ENCODE measurements at places on chromosomes 7 and 10. TPM values are rescaled to one million over a fixed set of nuclear protein-coding genes. Genes with fewer than 3 reads are reported as not detected.

DNA sequence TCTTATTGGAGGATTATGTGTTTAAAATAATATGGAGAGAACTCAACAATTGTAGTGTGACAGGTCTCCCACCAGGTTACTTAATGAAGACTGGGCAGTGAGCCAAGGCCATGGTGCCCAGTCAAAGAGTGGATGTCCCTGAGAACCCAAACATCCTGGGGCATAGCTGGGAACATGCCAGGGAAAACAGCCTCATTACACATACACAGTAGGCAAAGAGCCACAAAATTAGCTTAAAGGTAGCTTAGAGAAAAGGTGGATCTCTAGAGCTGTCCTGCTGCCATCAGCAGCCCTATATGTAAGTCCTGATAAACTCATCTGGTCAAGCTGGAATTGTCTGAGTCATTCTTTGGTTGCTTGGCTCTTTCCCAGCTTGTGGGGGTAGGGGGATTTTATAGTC lies 287.8 kb downstream of the PHF14 start:
- no peaks in the 10 kb centered on the region for H3K4me1 ChIP-seq
- H3K4me3 ChIP-seq = no peak overlapping the region
- no peak overlapping the region for H3K27ac ChIP-seq
- no peak for DNase-seq

DNA sequence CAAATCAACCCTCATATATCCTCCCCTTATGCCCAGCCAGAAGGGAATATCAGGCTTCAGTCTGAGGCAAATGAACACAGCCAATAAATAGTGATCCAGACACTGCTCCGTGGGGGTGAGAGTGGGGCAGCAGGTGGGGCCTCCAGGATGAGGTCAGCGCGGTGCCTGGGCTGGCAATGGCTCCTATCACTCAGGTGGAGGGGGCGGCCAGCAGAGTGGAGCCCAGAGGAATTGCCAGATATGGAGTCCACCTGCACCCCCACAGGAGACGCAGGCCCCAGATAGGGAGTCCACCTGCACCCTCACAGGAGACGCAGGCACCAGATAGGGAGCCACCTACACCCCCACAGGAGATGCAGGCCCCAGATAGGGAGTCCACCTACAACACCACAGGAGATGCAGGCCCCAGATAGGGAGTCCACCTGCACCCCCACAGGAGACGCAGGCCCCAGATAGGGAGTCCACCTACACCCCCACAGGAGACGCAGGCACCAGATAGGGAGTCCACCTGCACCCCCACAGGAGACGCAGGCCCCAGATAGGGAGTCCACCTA lies 78.0 kb upstream of the PPP2R2D start:
- no peaks in the 10 kb centered on the region for H3K36me3 ChIP-seq
- H3K4me1 ChIP-seq = no peaks in the 10 kb centered on the region
- no peaks in the 10 kb centered on the region for H3K27me3 ChIP-seq
- H3K4me3 ChIP-seq = no peak overlapping the region

DNA sequence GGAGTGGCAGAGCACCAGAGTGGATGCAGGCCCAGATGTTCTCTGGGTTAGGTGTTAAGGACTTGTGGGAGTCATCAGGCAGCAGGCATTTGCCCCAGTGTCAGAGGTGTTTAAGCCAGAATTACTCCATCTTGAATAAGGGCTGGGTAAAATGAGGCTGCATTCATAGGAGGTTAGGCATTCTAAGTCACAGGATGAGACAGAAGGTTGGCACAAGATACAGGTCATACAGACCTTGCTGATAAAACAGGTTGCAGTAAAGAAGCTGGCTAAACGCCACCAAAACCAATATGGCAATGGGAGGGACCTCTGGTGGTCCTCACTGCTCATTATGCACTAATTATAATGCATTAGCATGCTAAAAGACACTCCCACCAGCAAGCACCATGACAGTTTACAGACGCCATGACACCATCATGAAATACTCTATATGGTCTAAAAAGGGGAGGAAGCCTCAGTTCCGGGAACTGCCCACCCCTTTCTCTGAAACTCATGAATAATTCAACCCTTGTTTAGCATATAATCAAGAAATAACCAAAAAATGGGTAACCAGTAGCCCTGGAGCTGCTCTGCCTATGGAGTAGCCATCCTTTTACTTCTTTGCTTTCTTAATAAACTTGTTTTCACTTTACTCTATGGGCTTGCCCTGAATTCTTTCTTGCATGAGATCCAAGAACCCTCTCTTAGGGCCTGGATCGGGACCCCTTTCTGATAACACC lies 882 bp upstream of the LRRC61 start:
- H3K27ac ChIP-seq = peak overlapping the region; percentile 99
- H3K4me1 ChIP-seq = peaks cover 41% of the 10 kb centered on the region
- DNase-seq = no peak

DNA sequence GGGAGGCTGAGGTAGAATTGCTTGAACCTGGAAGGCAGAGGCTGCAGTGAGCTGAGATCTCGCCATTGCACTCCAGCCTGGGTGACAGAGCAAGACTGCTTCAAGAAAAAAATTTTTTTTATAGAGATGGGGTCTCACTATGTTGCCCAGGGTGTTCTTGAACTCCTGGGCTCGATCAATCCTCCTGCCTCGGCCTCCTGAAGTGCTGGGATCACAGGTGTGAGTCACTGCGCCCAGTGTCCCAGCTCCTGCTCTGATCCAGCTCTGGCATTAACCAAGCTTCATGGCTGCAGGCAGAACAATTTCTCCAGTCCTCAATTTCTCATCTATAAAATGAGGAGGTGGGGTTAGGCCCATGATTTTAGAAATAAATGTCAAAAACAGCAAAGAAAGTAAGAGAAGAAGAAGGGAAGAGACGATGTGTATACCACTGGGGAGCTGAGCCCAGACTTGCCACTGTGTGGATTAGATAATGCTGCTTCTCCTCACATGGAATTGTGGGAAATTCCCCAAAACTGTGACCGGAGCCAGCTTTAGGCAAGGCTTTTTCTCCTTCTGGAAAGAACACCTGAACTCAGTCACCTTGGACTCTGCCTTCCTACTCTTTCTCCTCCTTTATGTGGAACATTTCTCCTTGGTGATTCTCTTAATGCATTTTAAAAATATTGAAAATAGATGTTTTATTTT lies 25.5 kb downstream of the IL15RA start:
- no peaks in the 10 kb centered on the region for H3K27me3 ChIP-seq
- no peaks in the 10 kb centered on the region for H3K4me1 ChIP-seq
- no peaks in the 10 kb centered on the region for H3K36me3 ChIP-seq
- H3K4me3 ChIP-seq = no peak overlapping the region
- DNase-seq = peak; percentile 10
- H3K27ac ChIP-seq = no peak overlapping the region

DNA sequence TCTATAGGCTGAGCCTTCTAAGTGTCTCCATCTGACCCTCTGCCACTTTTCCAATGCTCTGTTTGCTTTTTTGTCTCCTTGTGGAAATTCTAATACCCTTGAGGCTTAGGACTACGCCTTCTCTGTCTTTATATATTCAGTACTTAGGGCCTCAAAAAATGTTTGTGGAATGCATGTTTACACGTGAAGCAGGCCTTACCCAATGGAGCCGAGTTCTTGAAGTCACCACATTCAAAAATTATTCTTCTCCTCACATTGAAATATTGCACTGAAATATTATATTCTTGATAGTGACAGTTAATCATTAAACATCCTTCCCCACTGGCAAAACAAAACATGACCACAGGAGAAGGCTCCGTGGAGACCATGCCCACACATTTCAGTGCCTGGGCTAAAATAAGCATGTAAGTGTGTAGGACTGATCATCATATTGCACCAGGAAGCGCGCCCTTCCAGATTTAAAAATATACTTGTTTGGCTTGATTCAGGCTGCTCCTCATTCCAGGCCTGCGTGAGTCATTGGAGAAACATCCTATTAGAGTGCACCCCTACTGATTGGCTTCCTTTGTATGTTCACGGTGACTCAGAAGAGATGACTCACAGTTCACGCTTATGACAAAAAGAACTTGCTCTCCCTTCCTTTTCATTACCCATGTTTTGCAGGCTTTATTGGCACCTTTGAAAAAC lies 307.4 kb upstream of the AOAH start:
- peaks cover 40% of the 10 kb centered on the region for H3K4me1 ChIP-seq
- no peaks in the 10 kb centered on the region for H3K27me3 ChIP-seq
- no peak for DNase-seq
- H3K4me3 ChIP-seq = peak overlapping the region; percentile 21
- H3K36me3 ChIP-seq = peaks cover 15% of the 10 kb centered on the region

- peaks cover 19% of the 10 kb centered on the region for H3K4me1 ChIP-seq
- no peaks in the 10 kb centered on the region for H3K27me3 ChIP-seq
- no peak overlapping the region for H3K4me3 ChIP-seq
These were observed 42.5 kb upstream of the KMT2E start for GRCh38 chr7:104971290-104972071.

DNA sequence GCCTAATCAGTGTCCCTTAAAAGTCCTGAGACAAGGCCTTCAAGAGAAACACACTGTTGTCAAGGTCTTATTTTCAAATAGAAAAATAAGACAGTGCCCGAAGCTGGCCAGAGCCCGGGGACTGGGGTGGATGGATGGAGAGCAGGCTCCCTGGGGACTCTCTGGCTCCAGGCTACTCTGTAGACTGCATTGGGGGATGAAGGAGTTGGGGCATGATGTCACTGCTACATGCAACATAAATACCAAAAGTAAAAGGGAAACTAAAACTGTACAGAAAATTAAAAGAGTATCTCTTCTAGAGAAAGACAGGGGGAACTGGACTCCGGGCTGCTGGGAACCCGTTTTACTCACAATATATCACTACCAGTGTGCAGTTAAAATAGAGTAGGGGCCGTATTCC lies 629.8 kb downstream of the KCNMA1 start:
- no peak overlapping the region for H3K4me3 ChIP-seq
- H3K36me3 ChIP-seq = no peaks in the 10 kb centered on the region
- H3K4me1 ChIP-seq = peaks cover 4% of the 10 kb centered on the region
- DNase-seq = no peak
- peak overlapping the region; percentile 80 for H3K27ac ChIP-seq

DNA sequence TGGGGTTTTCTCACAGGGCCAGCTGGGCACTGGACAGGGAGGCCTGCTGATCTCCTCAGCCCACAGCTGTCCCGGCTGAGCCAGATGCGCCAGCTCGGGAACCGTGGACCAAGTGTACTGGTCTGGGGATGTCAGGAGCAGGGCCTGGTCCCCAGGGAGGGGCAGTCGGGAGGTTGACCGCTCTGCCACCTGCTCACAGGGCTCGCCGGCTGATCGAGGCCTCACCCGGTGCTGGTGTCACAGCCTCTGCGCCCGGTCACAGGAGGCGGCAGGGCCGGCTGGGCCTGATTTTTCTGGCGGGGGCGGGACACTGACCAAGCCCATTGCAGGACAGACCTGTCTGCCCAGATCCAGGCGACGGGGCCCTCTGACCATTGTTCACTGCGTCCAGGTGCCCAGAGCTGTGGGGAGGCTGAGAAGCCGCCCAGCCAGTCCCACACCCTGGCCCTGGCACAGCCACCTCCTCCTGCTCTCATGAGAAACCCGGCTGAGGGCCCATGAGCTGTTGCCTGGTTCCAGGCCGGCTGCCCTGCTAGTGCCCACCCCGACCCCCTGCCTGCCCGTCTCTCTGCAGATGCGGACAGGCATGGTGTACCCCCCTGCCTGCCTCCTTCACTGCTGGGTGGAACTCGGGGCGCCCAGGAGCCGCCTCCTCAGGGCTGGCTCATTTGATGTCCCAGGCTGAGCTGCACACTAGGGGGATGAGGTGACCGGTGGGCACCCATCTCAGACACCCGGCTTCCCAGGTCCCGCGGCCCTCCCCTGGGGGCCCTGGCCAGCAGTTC lies 3.0 kb upstream of the TMEM184A start:
- no peak overlapping the region for H3K4me3 ChIP-seq
- H3K4me1 ChIP-seq = no peaks in the 10 kb centered on the region
- peak; percentile 59 for DNase-seq
- H3K27ac ChIP-seq = no peak overlapping the region

- no peaks in the 10 kb centered on the region for H3K36me3 ChIP-seq
- DNase-seq = no peak
- no peak overlapping the region for H3K4me3 ChIP-seq
- no peaks in the 10 kb centered on the region for H3K27me3 ChIP-seq
- peaks cover 3% of the 10 kb centered on the region for H3K4me1 ChIP-seq
These were observed 21.6 kb upstream of the ADAMTS14 start for GRCh38 chr10:70650718-70651117.

- H3K36me3 ChIP-seq = no peaks in the 10 kb centered on the region
- H3K4me1 ChIP-seq = peaks cover 11% of the 10 kb centered on the region
- H3K27me3 ChIP-seq = no peaks in the 10 kb centered on the region
- H3K4me3 ChIP-seq = no peak overlapping the region
- DNase-seq = no peak
These were observed 93.8 kb downstream of the CUX1 start for GRCh38 chr7:101910991-101911799.

- H3K27ac ChIP-seq = no peak overlapping the region
- no peak for DNase-seq
- H3K4me3 ChIP-seq = no peak overlapping the region
- no peaks in the 10 kb centered on the region for H3K4me1 ChIP-seq
- H3K27me3 ChIP-seq = no peaks in the 10 kb centered on the region
These were observed 435.9 kb downstream of the PLXNA4 start for GRCh38 chr7:132140341-132140740.

DNA sequence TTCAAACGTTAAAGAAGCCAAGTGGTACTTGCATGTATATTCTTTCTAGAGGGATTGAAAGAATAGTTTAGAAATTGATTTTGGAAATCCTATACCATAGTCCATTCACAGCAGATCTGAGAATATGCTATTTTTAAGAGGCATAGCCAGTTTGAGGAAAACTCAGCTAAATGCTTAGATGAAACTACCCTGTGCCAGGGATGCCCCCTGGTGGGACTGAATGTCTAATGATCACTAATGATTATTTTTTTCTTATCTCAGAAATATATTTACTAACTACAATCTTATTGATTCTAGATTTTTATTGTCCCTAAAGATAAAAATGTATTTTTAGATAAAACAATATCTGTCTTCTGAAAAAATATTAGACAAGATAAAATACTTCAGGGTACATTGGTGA lies 844.9 kb upstream of the PHF14 start:
- H3K4me3 ChIP-seq = no peak overlapping the region
- H3K4me1 ChIP-seq = no peaks in the 10 kb centered on the region
- no peak for DNase-seq
- no peaks in the 10 kb centered on the region for H3K36me3 ChIP-seq
- H3K27me3 ChIP-seq = no peaks in the 10 kb centered on the region

GRCh38 chr7:117212969-117213877 lies 109.6 kb downstream of the WNT2 start:
- no peak overlapping the region for H3K27ac ChIP-seq
- H3K4me1 ChIP-seq = no peaks in the 10 kb centered on the region
- H3K4me3 ChIP-seq = no peak overlapping the region
- DNase-seq = no peak
- peaks cover 6% of the 10 kb centered on the region for H3K36me3 ChIP-seq

SFXN2 gene
- total RNA-seq = 13.2 TPM

LIPM gene
- not detected for total RNA-seq

PRKCQ gene
- 55.3 TPM for total RNA-seq

SLC18A3 gene
- not detected for total RNA-seq

POM121L12 gene
- not detected for total RNA-seq

SRGN gene
- 268 TPM for total RNA-seq

NPTX2 gene
- total RNA-seq = 0.20 TPM

NPFFR1 gene
- total RNA-seq = not detected

CDC14C gene
- not detected for total RNA-seq

AZGP1 gene
- not detected for total RNA-seq

SYT15 gene
- total RNA-seq = 1.9 TPM

SFRP5 gene
- not detected for total RNA-seq
